ENCODE measurements at places on chromosomes 2 and 18. TPM values are rescaled to one million over a fixed set of nuclear protein-coding genes. Genes with fewer than 3 reads are reported as not detected.
A peak's percentile ranks its signal among the peaks of the same experiment; 100 is the strongest.

- H3K36me3 ChIP-seq: peaks cover 2% of the 10 kb centered on the region
- H3K4me3 ChIP-seq: no peak overlapping the region
- no peak for DNase-seq
Observed at GRCh38 chr2:196338440-196338839, 167.1 kb upstream of the STK17B start.

GRCh38 chr2:61179701-61180639, 18.0 kb downstream of the C2orf74 start:
- H3K4me1 ChIP-seq: peaks cover 58% of the 10 kb centered on the region
- H3K4me3 ChIP-seq: peak overlapping the region; percentile 95

DNA sequence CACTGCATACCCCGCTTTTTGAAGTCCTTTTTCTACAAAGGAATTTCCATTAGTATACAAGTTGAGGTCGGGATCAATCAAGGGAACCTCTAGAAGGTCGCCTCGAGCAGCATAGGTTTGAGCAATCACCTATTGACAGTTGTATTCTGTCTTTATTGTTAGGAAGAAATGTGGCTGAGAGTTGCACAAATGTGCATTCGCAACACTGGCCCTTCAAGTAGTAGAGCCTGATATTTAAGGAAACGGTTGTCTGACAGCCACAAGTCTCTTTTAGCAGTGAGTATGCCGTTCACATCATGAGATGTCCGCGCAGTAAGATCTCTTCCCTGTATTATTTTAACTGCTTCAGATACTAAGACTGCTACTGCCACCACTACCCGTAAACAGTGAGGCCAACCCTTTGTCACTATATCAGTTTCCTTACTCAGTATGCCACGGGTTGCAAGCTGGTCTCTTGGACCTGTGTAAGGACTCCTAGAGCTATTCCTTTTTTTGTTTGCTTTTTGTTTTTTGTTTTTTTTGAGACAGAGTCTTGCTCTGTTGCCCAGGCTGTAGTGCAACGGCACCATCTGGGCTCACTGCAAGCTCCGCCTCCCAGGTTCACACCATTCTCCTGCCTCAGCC, 10.0 kb upstream of the STARD7 start:
- H3K4me1 ChIP-seq: peaks cover 2% of the 10 kb centered on the region
- H3K27me3 ChIP-seq: no peaks in the 10 kb centered on the region
- no peak for DNase-seq
- no peak overlapping the region for H3K4me3 ChIP-seq
- H3K27ac ChIP-seq: no peak overlapping the region

GRCh38 chr2:241906826-241907570, 37.5 kb downstream of the RTP5 start:
- peaks cover 14% of the 10 kb centered on the region for H3K36me3 ChIP-seq
- no peak overlapping the region for H3K4me3 ChIP-seq
- no peak overlapping the region for H3K27ac ChIP-seq
- no peaks in the 10 kb centered on the region for H3K4me1 ChIP-seq

DNA sequence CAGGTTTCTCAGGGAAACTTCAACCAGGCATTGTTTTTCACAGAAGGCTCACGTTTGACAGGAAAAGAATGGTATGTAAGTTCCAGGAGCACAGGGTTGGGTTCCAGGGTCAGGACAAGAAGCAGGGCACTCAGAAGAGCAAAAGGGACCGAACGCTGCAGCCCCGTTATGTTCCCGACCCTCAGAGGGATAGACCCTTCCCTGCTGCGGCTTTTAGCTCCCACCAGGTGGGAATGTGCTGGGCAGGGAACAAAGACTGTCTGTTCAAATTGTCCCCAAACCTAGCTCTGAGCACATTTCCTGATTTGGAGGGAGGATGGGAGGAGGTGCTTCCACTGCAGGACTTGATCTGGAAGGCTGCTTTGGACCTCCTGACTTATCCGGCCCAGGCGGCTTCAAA, 130.1 kb downstream of the RAB3GAP1 start:
- H3K4me1 ChIP-seq: no peaks in the 10 kb centered on the region
- H3K27ac ChIP-seq: no peak overlapping the region
- no peak for DNase-seq
- H3K27me3 ChIP-seq: no peaks in the 10 kb centered on the region

GRCh38 chr2:232493701-232494474, 6.3 kb upstream of the ECEL1 start:
- no peaks in the 10 kb centered on the region for H3K4me1 ChIP-seq
- no peak for DNase-seq
- no peak overlapping the region for H3K4me3 ChIP-seq
- H3K27ac ChIP-seq: no peak overlapping the region

- no peak overlapping the region for H3K4me3 ChIP-seq
- H3K36me3 ChIP-seq: peaks cover 4% of the 10 kb centered on the region
- H3K4me1 ChIP-seq: peaks cover 12% of the 10 kb centered on the region
- H3K27ac ChIP-seq: no peak overlapping the region
- H3K27me3 ChIP-seq: peaks cover 47% of the 10 kb centered on the region
Observed at GRCh38 chr2:74551942-74552913, 1.5 kb downstream of the LOXL3 start.

- H3K36me3 ChIP-seq: no peaks in the 10 kb centered on the region
- DNase-seq: no peak
- peaks cover 4% of the 10 kb centered on the region for H3K4me1 ChIP-seq
- H3K27ac ChIP-seq: no peak overlapping the region
- H3K4me3 ChIP-seq: no peak overlapping the region
Observed at GRCh38 chr18:47936952-47937351, 6.5 kb upstream of the SMAD2 start.

- H3K27ac ChIP-seq: no peak overlapping the region
- H3K36me3 ChIP-seq: no peaks in the 10 kb centered on the region
- no peak for DNase-seq
Observed at GRCh38 chr2:160687629-160688028, 194.0 kb upstream of the RBMS1 start.

- no peak for DNase-seq
- H3K27ac ChIP-seq: no peak overlapping the region
- no peak overlapping the region for H3K4me3 ChIP-seq
- no peaks in the 10 kb centered on the region for H3K27me3 ChIP-seq
- H3K4me1 ChIP-seq: peaks cover 10% of the 10 kb centered on the region
- no peaks in the 10 kb centered on the region for H3K36me3 ChIP-seq
Observed at GRCh38 chr2:65605743-65606058, 173.3 kb upstream of the SPRED2 start.

GRCh38 chr2:119721043-119721442, 38.7 kb upstream of the PTPN4 start:
- no peak for DNase-seq
- no peak overlapping the region for H3K27ac ChIP-seq
- H3K4me3 ChIP-seq: no peak overlapping the region
- H3K36me3 ChIP-seq: no peaks in the 10 kb centered on the region
- H3K4me1 ChIP-seq: peaks cover 11% of the 10 kb centered on the region
- no peaks in the 10 kb centered on the region for H3K27me3 ChIP-seq

DNA sequence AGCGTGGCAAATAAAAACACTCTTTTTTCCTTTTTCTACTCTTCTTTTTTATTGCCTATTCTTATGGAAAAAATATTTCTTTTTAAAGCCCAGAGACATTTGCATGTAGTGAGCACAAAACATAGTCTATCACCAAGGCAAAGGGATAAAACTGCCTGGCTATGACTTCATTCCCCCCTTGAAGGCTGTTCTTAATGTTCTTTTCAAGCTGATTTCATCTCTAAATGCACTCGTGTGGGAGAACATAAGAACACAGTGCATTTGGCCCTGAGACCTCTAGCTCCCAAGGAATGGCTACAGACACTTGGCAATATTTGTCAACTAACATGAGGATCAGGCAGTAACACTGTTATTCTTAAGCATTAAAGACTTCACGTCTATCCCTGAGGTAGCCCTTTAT, 17.4 kb upstream of the DNAJC10 start:
- peaks cover 9% of the 10 kb centered on the region for H3K27me3 ChIP-seq
- H3K36me3 ChIP-seq: no peaks in the 10 kb centered on the region
- no peak for DNase-seq
- no peak overlapping the region for H3K27ac ChIP-seq

DNA sequence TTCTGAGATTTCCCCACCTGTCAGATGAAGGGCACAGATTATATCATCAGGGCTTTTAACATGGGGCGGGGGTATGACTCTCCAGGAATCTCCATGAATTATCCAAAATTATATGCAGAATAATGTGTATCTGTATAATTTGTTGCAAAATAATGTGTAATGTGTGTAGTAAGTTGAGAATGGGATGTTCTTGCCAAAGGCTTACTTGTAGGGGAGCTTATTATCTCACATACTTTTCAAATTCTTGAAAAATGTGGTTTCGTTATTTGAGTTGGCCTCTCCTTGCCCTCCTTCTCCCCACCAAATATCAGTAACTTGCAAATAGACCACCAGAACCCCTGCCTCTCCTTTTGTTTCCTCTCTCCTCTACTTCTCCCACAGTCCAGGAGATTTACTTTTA, 35.6 kb downstream of the UBR3 start:
- no peak overlapping the region for H3K27ac ChIP-seq
- no peaks in the 10 kb centered on the region for H3K27me3 ChIP-seq
- H3K36me3 ChIP-seq: peaks cover 10% of the 10 kb centered on the region
- no peak overlapping the region for H3K4me3 ChIP-seq
- peaks cover 16% of the 10 kb centered on the region for H3K4me1 ChIP-seq

Gene TMEM178A
- total RNA-seq: 0.16 TPM

Gene SERPINB12
- not detected for total RNA-seq

Gene KLF11
- total RNA-seq: 3.7 TPM

Gene GLI2
- total RNA-seq: not detected

Gene ANKRD44
- 121 TPM for total RNA-seq

All from activated naive CD8-positive, alpha-beta T cell treated with anti-CD3 and anti-CD28 coated beads for 36 hours (primary cell).